ENCODE measurements at places on chromosomes 3 and 15.

DNA sequence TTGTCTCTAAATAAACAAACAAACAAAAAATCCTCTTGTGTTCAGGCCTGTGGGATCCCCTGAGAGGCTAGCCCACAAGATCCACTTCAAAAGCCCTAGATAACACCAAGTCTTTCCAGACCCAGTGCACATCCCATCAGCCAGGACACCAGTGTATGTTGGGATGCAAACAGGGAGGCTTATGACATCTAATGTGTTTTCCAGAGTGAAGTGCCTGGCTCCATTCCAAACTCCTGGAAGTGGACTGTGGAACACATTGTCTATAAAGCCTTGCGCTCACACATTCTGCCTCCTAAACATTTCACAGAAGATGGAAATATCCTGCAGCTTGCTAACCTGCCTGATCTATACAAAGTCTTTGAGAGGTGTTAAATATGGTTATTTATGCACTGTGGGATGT is 57.0 kb downstream of the MLH1 start:
- DNase-seq = no peak

- DNase-seq = peak; percentile 92
Observed at GRCh38 chr3:154862265-154862664, 217.9 kb upstream of the MME start.

- no peak for DNase-seq
Observed at GRCh38 chr3:157285966-157286365, 126.0 kb upstream of the CCNL1 start.

DNA sequence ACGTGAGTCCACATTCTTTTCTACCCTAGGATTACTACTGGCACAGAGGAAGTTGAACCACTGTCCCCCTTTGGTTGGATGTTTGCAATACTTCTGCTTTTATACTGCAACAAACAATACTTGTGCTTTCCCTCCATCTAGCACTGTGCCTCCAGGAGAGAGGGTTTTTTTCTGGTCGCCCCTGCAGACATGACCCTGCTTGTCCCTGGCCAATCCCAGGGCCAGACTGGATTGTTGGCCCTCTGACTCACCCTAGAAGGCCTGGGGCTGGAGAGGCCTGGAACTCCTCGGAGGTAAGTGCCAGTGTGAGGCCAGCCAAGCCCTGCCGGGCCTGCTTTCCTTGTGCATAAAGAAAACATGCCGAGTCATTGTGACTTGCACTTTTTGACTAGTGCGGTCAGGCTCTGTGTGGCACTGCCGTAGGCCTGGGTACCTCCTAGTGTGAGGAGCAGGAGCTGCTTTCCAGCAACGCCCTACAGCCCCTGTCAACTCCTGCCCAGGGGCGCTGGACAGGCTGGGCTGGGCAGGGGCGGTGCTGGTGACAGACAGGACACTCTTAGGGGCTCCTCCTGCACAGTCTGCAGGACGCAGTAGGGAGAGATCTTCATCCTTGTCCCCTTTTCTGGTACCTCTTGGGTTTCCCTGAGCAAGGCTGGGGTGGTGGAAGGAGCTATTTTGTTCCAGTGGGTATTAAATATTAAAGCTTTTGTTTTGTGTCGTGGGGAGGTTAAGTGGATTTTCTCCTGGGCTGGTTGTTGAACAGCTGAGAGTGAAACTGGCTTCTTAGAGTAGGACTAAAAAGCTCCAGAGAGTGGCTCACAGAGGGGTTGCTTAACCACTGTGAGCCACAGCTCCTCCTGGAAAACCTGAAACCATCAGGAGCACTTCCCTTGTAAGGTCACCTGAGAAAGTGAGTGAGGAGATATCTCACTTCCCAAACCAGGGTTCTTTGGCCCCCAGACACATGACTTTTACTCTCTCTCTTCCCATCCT is 14.4 kb upstream of the TKT start:
- no peak for DNase-seq

GRCh38 chr3:139574026-139574947 is 34.7 kb upstream of the RBP1 start:
- DNase-seq = peak; percentile 5

- no peak for DNase-seq
Observed at GRCh38 chr3:47444103-47444502, 31.6 kb downstream of the SCAP start.

GRCh38 chr15:78991476-78991875 is 46.6 kb upstream of the CTSH start:
- DNase-seq = no peak

- DNase-seq = peak; percentile 39
Observed at GRCh38 chr15:48332642-48333034, 1.4 kb downstream of the DUT start.

DNA sequence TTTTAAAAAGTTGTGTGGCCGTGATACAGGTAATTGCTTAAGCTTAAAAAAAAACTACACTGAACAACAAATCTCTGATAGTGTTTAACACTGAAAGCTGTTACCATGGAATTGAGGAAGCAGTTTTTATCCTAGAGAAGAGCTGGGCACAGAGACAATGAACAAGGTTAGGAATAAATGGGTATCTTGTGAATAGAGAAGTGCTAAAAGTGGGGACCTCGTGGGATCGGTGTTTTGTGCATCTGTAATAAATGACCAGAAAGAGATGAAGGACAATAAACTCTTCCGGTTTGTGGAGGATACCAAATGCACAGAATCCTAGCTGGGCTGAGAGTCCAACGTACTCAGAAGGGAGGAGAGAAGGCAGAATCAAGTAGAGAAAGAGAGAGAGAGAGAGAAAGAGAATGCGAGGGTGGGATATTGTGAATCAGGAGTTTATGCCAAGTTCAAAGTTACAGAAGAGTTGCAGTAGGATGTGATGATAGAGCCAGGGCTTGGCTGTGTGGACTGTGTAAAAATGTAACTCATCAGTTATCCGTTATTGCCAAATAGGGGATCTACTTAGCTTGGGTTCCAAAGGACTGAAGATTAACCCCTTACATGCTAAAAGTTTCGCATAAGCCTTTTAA is 148.9 kb downstream of the IL20RB start:
- no peak for DNase-seq

Measured in NAMALWA (cell line).